ENCODE measurements at places on chromosomes 12 and 14. TPM values are rescaled to one million over a fixed set of nuclear protein-coding genes. Genes with fewer than 3 reads are reported as not detected.

The CLEC4D gene
- not detected for total RNA-seq

The ZBTB39 gene
- 2.9 TPM for total RNA-seq

The HRK gene
- not detected for total RNA-seq

- no peak for DNase-seq
Measured at GRCh38 chr14:67265131-67265530, 23.9 kb downstream of the PALS1 start.

- no peak for DNase-seq
Measured at GRCh38 chr12:125050446-125050845, 14.8 kb upstream of the AACS start.

The WASHC4 gene
- total RNA-seq, result 63.4 TPM

The C14orf93 gene
- 7.1 TPM for total RNA-seq

DNA sequence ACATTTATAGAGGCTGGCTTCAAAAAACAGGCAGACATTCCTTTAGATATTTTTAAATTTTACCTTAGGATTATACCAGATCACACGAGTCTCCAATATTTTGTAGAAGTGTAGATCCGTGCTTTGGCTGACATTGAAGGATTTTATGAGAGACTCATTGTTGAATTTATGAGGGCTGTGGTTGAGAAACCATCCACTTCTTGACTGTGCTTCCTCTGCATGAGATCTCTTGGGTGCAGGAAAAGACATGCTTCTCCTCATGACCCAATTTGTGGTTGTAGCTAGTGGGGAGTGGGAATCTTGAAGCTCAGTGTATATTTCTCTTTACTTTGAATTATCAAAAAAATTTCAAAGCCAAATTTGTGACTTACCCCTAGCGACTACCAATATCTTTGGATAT, 36.7 kb upstream of the NKX2-8 start:
- no peak for DNase-seq

The SERPINA5 gene
- not detected for total RNA-seq

DNA sequence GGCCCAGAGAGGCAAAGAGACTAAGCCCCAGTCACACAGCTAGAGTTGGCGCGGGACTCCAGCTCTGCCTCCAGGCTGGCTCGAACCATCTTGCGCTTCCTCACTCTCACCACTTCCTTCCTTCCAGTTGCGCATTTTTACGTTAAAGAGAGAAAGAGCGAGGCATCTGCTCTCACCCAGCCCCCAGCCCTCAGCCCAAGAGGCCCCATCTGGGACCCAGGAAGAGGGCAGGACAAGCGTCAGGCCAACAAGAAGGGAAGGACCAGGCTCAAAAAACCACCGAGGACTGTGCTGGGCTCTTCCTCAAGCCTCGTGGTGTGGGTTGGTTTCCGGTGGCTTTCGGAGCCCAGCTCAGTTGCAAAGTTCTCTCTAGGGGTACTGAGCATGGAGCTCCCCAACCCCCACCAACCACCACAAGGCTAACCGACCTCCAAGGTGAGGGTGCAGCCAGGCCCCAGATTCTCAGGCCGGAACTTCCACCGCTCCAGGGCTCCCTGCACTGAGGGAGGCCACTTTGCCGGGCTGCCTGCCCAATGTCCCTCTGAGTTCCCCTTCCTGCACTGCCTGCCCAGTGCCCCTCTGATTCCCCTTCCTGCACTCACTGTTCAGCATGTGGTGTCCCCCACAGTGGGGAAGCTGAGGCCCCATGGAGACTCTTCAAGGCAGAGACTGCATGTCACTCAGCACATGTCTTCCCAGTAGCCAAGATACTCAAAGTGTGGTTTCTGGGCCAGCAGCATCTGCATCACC, 35.9 kb downstream of the TESC start:
- no peak for DNase-seq

All from GM23248 (cell line).